Right cardiac atrium (tissue), 5 donors: ENCODE measurements at places on chromosomes 5 and 9. TPM values are rescaled to one million over a fixed set of nuclear protein-coding genes. Genes with fewer than 3 reads are reported as not detected.

- DNase-seq, result no peak
Observed at GRCh38 chr5:107501965-107502675, 168.6 kb downstream of the EFNA5 start.

- DNase-seq, result no peak
Observed at GRCh38 chr5:147957901-147958300, 51.6 kb upstream of the C5orf46 start.

DNA sequence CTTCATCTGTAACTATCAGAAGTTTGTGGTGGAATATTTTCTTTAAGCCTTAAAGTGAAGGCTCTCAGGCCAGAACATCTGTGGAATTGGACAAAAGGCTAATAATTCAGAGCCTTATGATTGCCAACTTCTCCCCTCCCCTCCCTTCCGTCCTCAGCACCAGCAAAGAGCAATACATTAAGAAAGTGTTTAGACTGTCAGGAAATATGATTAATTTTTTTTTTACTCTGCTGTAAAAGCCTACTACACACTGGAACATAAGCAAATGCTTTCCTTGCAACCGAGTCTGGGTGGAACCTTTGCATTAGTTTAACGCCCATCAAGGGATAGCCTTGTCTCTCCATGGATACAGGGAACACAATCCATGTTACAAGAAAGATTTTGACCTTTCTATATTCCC lies 110.3 kb upstream of the TARS1 start:
- no peak for DNase-seq

- peak; percentile 81 for DNase-seq
Observed at GRCh38 chr9:136254381-136255165, 9.0 kb upstream of the QSOX2 start.

- DNase-seq, result no peak
Observed at GRCh38 chr5:72543365-72543764, 36.2 kb upstream of the ZNF366 start.

- DNase-seq, result no peak
Observed at GRCh38 chr9:127884976-127885490, 7.6 kb upstream of the AK1 start.

- DNase-seq, result no peak
Observed at GRCh38 chr5:122805481-122805880, 30.6 kb downstream of the SNX2 start.

DNA sequence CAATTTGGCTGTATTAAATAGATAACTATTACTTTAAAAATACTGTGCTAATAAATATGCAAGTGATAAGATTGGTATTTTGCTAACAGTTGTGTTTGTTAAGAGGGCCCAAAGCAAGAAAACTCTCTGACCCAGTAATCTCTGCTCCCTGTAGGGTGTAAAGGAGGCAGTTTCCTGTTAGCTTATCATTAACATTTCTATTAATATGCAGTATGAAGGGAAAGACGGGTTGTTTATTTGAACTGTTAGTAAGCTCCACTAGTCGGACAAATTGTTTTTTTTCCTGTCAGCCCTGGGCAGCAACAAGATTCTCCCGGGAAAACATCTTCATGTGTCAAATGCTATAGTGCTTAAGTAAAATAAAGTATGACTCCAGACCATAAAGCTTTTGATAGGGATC lies 35.6 kb downstream of the ERP44 start:
- no peak for DNase-seq

DNA sequence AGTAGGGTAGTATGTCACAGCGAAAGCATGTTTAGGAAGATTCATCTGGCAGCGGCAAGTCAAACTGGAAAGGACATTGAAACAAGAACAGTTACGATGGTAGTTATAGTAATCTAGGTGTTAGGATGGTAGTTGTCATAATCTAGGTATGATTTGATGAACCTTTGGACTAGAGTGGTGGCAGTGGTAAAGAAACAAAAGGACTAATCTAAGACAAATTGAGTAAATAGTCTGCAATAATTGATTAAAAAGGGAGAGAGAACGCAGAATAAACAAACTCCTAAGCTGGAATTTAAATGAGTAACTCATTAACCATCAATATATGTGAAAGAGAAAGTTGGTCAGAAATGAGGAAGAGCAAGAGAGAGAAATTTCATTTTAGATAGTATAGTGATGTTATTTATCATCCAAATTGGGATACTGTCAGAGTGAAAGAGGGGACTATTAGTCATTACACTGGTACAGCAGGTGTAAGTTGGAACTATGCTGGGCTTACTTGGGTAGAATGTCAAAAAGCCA lies 56.8 kb downstream of the MTREX start:
- DNase-seq, result no peak

DNA sequence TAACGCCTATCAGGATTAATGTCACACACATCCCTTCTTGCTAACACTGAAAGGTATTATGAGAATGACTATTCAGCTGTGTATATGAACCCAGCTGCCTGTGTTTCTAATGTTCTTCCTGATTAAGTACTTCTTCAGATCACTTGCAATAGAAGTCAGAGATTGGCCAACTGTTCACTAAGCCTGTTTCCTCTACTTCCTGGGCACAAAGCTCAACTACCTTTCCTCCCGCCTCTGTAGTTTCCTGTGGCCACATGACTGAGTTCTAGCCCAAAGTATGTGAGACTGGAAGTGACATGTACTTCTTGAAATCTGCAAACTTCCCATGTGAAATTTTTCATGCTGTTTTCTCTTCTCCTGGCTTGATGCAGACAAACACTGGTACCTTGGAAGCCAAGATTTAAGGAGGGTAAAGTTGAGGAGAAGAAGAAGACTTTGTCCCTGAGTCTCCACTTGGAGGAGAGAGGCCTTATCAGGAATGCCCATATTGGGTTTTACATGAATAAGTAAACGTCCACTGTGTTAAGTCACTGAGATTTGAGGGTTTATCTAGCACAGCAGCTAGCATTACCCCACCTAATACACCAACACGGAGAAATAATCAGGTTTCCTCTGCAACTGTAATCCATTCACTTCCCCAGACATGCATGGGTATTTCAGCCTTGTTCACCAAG lies 58.6 kb downstream of the SLIT3 start:
- DNase-seq, result no peak

DNA sequence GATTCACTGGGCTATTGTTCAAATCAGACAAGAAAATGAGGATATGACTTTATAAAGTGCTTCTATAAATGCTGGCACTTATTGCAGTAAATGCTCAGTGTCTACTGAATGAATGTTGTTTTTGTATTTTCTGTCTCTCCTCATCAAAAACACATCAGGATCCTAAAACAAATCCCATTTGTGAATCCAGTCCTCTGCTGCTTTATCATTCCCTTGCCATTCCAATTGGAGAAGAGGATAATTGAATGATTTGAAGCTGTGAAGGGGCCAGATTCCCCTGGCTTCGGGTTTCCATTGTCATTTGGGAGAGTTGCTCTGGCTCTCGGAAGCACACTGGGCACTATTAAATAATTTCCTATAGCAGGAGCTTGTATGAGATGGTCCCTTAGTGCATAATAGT lies 666.8 kb downstream of the ACTL7B start:
- no peak for DNase-seq

DNA sequence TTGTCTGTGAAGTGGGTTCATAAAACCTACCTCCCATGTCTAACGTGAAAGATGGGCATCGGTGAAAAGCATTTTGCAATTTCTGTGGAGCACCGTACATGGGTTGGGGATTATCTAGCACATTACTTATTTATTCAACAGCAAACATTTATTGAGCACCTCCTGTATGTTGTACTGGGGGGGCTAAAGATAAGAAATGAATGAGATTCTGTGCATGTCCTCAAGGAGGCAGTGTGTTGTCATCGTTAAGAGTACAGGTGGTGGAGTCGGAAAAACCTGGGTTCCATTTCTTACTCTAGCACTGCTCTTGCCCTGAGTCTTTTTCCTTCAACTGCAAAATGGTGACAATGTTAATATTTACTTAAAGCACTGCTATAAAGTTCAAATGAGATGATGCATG lies 30.4 kb upstream of the DENND1A start:
- no peak for DNase-seq

GRCh38 chr9:110579862-110580219 lies 300 bp upstream of the SVEP1 start:
- DNase-seq, result peak; percentile 22

GRCh38 chr9:14888875-14889274 lies 21.4 kb downstream of the FREM1 start:
- DNase-seq, result no peak

- no peak for DNase-seq
Observed at GRCh38 chr5:83848941-83849340, 128.3 kb upstream of the HAPLN1 start.

DNA sequence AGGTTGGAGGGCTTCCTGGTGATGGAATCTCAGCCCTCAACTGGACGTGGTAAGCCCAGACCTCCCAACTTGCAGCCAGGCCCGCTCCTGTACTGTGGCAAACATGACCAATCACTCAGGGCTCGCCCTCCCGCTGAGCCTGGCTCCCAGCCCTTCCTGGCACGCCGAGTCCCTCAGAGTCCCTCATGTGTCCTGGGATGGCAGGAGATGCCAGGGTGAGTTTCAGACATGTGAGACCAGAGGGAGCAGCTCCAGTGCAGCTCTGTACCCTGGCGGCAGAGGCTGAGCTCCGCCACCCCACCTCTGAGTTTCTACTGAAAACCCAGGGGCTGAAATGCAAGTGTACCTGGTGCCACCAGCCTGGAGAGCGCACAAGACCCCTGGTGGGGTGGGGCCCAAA lies 42.0 kb upstream of the RXRA start:
- DNase-seq, result peak; percentile 80

GRCh38 chr9:111621895-111622480 lies 9.1 kb upstream of the DNAJC25 start:
- no peak for DNase-seq

- no peak for DNase-seq
Observed at GRCh38 chr5:135039271-135040033, 5.4 kb upstream of the PITX1 start.

- no peak for DNase-seq
Observed at GRCh38 chr9:34562135-34562745, 27.3 kb downstream of the CNTFR start.

DNA sequence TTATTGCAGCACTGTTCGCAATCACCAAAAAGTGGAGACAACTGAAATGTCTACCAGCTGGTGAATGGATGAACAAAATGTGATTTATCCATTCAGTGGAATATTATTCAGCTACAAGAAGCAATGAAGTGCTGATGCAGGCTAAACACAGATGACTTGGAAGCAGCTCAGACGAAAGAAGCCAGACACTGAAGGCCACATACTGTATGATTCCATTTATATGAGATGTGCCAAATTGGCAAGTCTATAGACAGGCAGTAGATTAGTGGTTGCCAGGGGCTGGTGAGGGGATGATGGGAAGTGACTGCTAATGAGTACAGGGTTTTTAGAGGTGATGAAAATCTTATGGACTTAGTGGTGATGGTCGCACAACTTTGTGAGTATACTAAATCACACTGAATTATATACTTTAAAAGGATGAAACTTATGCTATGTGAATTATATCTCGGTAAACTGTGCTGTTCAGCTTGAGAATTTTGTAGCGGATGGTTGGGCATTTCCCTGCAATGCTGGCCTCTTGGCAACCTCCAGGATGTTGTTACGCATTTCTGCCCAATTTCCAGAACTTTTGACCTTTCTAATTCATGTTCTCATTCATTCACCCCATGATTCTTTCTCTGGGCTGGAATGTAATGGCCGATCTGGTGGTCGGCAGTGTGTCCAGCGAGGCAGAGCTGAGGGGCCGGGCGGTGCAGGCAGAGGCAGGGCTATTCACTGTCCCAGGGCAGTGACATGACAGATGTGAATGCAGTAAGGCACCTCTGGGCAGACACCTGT lies 22.0 kb upstream of the WNK2 start:
- no peak for DNase-seq

DNA sequence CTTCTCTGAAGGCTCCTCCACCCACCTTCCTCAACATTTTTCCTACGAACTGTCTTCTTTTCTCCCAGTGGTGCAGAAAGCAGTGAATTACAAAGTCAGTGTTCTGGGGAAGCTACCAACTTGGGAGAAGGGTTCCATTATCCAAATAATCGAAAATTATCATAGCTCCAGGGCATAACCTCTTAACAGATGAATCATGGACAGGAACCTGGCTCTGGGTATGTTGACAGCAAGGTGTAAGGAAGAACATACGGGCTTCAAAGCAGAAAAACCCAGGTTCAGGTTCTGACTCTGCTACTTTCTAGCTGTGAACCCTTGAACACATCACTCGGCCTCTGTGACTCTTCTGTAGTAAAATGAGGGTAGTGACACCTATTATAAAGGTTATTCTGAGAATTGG lies 351.3 kb downstream of the ENC1 start:
- DNase-seq, result no peak

The DDX4 gene
- not detected for polyA plus RNA-seq

The KCNN2 gene
- polyA plus RNA-seq, result 20.6 TPM

The C1QTNF2 gene
- polyA plus RNA-seq, result 2.1 TPM

The PIP5K1B gene
- 37.8 TPM for polyA plus RNA-seq

The COL23A1 gene
- 2.5 TPM for polyA plus RNA-seq
